ENCODE measurements at places on chromosomes 2 and 18. TPM values are rescaled to one million over a fixed set of nuclear protein-coding genes. Genes with fewer than 3 reads are reported as not detected.

- H3K4me3 ChIP-seq = no peak overlapping the region
- no peaks in the 10 kb centered on the region for H3K27me3 ChIP-seq
- no peak overlapping the region for H3K27ac ChIP-seq
- no peaks in the 10 kb centered on the region for H3K36me3 ChIP-seq
- no peak for DNase-seq
Observed at GRCh38 chr18:14976736-14977430, 228.9 kb downstream of the ANKRD30B start.

DNA sequence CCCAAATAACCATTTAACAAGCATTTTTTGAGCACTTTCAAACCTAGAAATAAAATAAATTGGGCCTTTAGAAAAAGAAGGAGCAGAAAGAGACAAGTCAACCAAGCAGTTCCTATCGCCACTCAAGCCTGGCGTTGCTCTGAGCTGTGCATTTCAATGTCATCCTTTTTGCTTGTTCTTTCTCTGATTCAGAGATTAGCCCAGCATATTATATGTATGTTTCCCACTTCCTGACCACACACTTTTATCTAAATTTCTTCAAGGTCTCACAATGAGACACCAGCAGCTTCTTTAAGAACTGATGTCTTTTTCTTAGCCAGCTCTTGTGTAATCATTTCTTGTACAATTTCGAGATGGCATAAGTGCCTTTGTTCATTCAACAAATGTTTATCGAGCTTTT is 344.5 kb upstream of the ID2 start:
- H3K27ac ChIP-seq = no peak overlapping the region
- H3K36me3 ChIP-seq = no peaks in the 10 kb centered on the region
- H3K4me3 ChIP-seq = no peak overlapping the region
- peak; percentile 35 for DNase-seq

- H3K27ac ChIP-seq = no peak overlapping the region
- no peaks in the 10 kb centered on the region for H3K36me3 ChIP-seq
- DNase-seq = peak; percentile 67
- no peaks in the 10 kb centered on the region for H3K4me1 ChIP-seq
Observed at GRCh38 chr2:239549711-239550255, 149.0 kb upstream of the HDAC4 start.

GRCh38 chr2:238920053-238920452 is 72.2 kb downstream of the TWIST2 start:
- H3K36me3 ChIP-seq = no peaks in the 10 kb centered on the region
- H3K27me3 ChIP-seq = no peaks in the 10 kb centered on the region
- no peak overlapping the region for H3K4me3 ChIP-seq
- no peaks in the 10 kb centered on the region for H3K4me1 ChIP-seq

- H3K36me3 ChIP-seq = no peaks in the 10 kb centered on the region
- DNase-seq = no peak
- H3K4me3 ChIP-seq = no peak overlapping the region
- no peaks in the 10 kb centered on the region for H3K4me1 ChIP-seq
- H3K27me3 ChIP-seq = no peaks in the 10 kb centered on the region
Observed at GRCh38 chr2:239409976-239410375, 9.2 kb upstream of the HDAC4 start.

GRCh38 chr2:27573452-27573851 is 9.4 kb upstream of the ZNF512 start:
- H3K36me3 ChIP-seq = no peaks in the 10 kb centered on the region
- no peak overlapping the region for H3K4me3 ChIP-seq
- H3K27ac ChIP-seq = no peak overlapping the region
- no peaks in the 10 kb centered on the region for H3K27me3 ChIP-seq

GRCh38 chr2:139271149-139271548 is 491.0 kb upstream of the NXPH2 start:
- H3K4me3 ChIP-seq = no peak overlapping the region
- DNase-seq = no peak
- no peak overlapping the region for H3K27ac ChIP-seq

DNA sequence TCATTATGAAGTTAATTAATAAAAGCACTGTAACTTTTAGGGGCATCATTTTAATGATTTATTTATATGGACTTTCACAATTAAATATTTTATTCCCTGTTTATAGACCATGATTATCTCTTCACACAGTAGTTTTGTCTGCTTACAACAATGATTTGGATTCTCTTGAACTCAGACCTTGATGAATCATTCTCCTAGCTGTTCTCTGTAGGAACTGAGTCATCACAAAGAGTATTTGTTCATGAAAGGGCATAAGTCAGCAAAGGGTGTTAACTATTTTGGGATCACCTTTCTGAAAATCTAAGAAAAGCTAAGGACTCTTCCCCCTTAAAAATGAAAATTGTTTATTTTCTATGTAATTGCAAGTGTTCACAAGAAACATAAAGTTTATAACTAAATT is 461.1 kb upstream of the UBE2E3 start:
- no peak for DNase-seq
- no peaks in the 10 kb centered on the region for H3K27me3 ChIP-seq

GRCh38 chr18:63043516-63043915 is 276.1 kb downstream of the BCL2 start:
- H3K36me3 ChIP-seq = no peaks in the 10 kb centered on the region
- no peak for DNase-seq
- no peak overlapping the region for H3K4me3 ChIP-seq

DNA sequence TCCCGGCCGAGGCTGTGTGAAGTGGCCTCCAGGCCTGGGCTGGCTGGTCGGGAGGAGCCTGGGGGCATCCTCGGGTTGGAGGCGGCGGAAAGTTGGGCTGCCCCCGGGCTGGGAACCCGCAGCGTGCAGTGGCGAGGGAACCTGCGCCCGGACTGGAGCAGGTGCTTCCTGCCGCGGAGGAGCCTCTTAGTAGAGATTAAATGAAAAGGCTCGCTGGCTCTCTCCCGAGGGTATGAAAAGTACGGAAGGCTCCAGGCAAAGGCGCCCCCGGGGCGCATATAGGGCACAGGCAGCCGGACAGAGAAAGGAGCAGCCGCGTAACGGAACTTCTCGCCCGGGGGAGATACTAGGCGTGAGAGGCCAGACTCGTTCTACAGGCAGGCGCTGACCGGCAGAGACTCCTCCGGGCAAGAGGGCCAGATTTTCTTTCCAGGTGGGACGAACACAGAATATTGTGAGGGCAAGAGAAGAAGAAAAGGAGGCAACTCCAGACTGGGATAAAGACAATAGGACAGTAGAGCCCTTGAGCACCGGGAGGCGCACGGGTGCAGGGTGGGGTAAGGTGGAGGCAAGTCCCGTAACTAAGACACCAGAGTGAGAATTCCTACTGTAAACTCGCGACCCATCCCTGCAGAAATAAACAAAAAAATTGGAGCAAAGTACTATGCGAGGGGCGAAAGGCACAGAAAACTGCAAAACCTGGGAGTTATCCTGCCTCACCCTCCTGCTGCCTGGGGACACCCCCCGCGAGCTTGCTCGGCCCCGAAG is 816 bp downstream of the CDH2 start:
- H3K27ac ChIP-seq = peak overlapping the region; percentile 71
- DNase-seq = no peak
- H3K27me3 ChIP-seq = peaks cover 77% of the 10 kb centered on the region
- H3K36me3 ChIP-seq = no peaks in the 10 kb centered on the region
- peaks cover 25% of the 10 kb centered on the region for H3K4me1 ChIP-seq
- peak overlapping the region; percentile 78 for H3K4me3 ChIP-seq

DNA sequence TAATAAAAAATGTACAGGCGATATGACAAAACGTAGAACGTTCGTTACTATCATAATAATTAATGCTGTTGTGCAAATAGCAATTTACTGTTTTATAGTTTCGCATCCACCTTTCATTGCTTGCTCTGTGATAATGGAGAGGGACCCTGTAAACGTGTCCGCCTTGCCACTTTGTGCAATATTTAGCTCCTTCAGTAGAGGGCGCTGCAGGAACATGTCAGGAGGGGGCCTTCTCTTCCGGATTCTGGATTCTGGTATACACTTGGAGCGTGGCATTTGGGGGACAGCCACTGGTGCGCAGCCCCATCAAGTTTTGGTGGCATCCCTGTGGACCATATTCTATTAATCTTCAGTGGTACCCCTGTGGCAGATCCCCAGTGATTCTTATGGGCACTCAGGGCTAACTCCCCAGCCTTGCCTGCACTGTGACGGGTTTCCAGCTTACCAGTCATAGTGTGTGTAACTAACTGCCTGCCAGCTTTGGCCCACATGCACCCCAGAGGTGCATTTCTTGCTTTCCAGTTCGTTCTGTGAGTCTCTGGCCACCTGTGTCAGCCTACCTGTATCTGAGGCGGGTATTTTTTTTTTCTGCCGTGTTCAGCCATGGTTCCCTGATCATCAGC is 140.3 kb downstream of the CYRIA start:
- no peak overlapping the region for H3K4me3 ChIP-seq
- DNase-seq = no peak
- H3K4me1 ChIP-seq = no peaks in the 10 kb centered on the region
- H3K27ac ChIP-seq = no peak overlapping the region

DNA sequence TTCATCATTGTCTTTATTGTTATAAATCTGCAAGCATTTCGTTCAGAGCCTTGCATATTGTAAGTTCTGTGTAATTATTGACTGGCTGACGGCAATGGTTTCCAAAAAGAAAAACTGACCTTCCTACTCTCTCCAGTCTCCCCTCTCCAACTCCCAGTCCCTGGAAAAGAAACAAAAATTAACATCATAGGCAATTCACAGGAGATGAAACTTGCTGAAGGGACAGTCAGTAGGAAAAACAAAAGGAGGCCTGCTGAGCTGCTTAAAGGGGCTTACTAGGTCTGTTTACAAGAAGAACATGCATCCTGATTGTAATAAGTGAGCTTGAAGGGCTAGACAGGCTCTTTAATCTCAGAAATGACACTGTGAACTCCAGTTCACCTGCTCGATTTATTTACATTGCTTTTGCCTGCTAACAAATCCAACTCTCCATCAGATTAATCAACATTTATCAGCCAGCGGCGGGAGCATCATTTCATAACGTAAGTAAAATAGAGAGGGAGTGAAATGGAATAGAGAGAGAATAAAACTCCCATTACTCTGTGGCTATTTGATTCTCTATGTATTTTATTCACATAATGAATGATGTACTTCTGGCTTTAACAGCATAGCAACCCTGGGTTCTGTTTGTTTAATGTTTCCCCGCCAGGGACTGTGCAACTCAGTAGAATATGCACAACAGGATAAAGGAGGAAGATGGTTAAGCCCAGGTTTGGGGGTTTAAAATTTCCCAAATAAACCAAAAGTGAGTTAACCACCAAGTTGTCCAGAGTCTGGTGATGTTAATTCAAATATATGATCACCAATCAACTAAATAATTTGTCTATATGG is 256.7 kb upstream of the SETBP1 start:
- H3K27me3 ChIP-seq = no peaks in the 10 kb centered on the region
- no peak overlapping the region for H3K4me3 ChIP-seq
- DNase-seq = no peak
- H3K4me1 ChIP-seq = no peaks in the 10 kb centered on the region
- no peaks in the 10 kb centered on the region for H3K36me3 ChIP-seq

DNA sequence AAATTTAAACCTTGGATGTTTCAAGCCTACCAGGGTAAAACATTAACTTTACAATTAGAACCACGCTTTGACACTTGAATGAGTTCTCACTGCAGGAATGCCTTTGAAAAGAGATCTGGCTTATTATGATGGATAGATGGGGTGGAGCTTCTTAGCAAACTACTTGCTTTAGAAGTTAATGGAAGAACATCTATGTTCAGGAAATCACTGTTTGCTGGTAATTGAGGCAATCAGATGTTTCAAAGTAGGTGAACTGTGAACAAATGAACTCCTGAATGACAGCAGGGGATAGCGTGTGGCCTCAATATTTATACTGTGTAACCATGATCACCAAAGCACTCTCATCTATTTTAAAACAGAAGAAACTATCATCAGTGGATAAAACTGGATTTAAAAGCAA is 383.6 kb downstream of the PIK3C3 start:
- H3K4me3 ChIP-seq = no peak overlapping the region
- no peaks in the 10 kb centered on the region for H3K36me3 ChIP-seq
- H3K4me1 ChIP-seq = no peaks in the 10 kb centered on the region

GRCh38 chr18:44693030-44693784 is 12.5 kb downstream of the SETBP1 start:
- no peak overlapping the region for H3K4me3 ChIP-seq
- DNase-seq = no peak
- no peak overlapping the region for H3K27ac ChIP-seq

DNA sequence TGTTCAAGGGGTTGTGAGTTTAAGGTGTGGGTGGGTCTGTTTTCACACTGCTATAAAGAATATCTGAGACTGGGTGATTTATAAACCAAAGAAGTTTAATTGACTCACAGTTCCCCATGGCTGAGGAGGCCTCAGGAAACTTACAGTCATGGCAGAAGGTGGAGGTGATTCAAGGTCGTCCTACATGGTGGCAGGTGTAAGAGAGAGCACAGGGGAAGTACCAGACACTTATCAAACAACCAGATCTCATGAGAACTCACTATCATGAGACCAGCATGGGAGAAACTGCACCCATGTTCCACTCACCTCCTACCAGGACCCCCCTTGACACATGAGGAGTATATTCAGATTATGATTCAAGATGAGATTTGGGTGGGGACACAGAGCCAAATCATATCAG is 38.0 kb downstream of the RHBDD1 start:
- H3K27ac ChIP-seq = no peak overlapping the region
- no peaks in the 10 kb centered on the region for H3K27me3 ChIP-seq
- H3K4me1 ChIP-seq = no peaks in the 10 kb centered on the region
- DNase-seq = no peak
- H3K36me3 ChIP-seq = peaks cover 24% of the 10 kb centered on the region

DNA sequence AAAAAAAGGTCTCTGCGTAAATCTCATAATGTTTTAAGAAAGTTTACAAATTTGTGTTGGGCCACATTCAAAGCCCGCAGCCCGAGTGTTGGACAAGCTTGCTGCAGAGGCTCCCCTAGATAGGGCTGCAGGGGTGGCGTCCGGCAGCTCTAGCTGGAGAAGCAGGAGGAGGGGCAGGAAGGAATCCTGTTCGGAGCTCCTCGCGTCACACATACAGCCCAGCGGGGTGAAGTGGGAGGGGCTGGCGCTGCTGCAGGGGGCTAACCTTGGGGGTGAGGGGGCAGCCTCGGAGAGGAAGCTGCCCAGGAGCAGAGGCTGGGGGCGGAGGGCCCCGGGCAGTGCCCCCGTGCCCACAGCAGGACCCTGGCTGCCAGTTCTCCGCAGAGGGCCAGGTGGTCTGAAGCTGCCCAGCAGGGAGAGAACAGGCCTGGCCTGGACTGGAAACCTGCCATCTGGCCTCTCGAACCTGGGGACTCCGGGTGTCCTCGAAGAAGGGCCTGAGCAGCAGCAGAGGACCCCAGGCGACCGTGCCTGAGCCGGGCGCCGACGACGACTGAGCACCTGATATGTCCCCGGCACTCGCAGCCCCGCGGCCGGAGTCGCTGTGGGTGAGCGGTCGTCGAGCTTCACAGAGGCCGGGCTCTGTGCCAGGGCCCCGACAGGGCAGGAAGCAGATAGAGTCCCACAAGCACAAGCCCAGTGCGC is 2.6 kb upstream of the GPR35 start:
- no peaks in the 10 kb centered on the region for H3K27me3 ChIP-seq
- peaks cover 13% of the 10 kb centered on the region for H3K36me3 ChIP-seq
- no peak overlapping the region for H3K4me3 ChIP-seq
- peak; percentile 45 for DNase-seq
- no peak overlapping the region for H3K27ac ChIP-seq

GRCh38 chr2:10141736-10142639 is 19.4 kb downstream of the RRM2 start:
- H3K27me3 ChIP-seq = no peaks in the 10 kb centered on the region
- H3K4me3 ChIP-seq = no peak overlapping the region
- H3K4me1 ChIP-seq = peaks cover 10% of the 10 kb centered on the region
- DNase-seq = peak; percentile 66

Gene CLIP4
- total RNA-seq = 48.3 TPM

Gene REL
- 5.8 TPM for total RNA-seq

Gene CACNB4
- total RNA-seq = 6.4 TPM

Gene IL18R1
- 83.9 TPM for total RNA-seq
